ENCODE measurements at places on chromosomes 5 and 9. TPM values are rescaled to one million over a fixed set of nuclear protein-coding genes. Genes with fewer than 3 reads are reported as not detected.

Gene PRRX2
- total RNA-seq: 0.13 TPM

DNA sequence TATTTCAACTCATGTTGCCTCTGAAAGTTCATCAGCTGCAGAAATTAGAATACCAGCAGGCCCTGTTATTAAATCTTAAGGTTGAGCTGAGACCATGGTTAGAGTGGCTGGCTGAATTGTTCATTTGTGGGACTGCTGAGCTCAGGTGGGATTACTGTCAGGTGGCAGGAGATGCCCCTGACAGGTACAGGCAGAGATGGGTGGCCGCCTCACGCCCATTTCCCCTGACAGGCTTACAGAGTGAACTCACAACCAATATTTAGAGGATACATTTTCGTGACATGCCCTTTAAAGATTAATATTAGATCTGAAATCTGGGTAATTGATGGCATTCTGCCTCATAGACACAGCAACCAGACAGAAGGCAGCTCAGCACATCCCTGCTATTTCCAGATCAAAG is 136.0 kb downstream of the MVB12B start:
- DNase-seq: no peak

GRCh38 chr5:181224390-181225229 is 1.5 kb downstream of the TRIM41 start:
- no peak for DNase-seq

DNA sequence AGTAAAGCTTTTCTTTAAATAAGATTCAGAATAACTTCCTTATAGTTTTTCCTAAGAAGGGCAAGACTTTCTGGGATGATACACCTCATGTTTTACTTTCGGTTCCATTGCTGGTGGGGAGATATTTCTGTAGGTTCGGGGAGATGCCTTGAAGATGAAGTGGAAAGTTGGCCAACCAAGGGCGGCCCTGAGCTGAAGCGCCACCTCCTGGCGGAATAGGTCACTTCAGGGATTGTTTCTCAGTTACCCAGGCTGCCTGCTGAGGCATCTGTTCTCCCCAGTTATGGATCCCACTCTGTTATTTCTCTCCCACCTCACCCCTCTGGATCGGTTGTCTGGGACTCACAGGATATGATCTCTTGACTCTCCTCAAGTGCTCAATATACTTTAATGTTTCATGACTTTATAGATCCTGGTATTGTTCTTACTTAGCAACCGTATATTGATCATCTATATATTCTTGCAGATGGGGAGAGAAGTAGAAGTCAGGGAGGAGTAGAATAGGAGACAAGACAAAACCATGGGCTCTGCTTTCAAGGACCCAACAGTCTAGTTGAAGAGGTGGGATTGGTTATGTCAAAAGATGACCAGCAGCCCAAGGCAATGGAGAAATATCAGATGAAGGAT is 23.4 kb downstream of the MEGF10 start:
- DNase-seq: peak; percentile 15

GRCh38 chr5:162068936-162069335 is 1.4 kb downstream of the GABRG2 start:
- no peak for DNase-seq

GRCh38 chr9:95225076-95225725 is 92.3 kb downstream of the FANCC start:
- DNase-seq: no peak
